ENCODE measurements at places on chromosomes 6 and 20.

DNA sequence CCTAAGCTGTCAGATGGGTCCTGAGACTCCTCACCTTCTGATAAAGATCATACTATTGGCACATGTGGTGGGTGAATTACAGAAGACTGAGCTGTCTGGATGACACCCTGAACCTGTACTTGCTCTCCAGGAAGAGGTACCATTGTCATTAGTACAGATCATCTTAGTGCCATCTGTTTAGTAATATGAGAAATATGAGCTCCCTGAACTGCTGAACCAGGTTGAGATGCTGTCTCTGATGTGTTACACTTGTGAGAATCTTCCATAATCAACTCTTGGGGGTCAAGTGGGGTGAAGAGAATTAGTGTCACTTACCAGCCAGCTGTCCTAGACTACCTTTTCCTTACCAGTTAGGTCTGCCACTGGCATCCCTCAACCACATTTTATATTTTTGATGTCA is 531.0 kb downstream of the EPHA7 start:
- DNase-seq, result no peak

DNA sequence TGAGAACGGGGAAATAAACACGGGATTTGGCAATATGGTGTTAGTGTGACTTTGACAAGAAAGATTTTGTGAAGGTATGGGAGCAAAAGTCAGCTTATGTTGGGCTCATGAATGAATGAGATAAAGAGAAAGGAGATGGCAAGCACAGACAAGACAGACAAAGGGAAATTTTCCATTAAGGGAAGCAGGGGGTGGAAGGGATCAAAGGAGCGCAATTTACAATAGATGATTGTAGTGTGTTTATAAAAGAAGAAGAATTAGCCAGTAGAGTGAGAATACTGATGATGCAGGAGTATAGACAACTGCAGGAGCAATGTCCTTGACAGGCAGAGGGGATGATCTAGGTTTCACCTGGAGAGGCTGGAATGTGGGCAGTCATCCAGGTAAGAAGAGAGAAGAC is 34.1 kb downstream of the RBM24 start:
- no peak for DNase-seq

DNA sequence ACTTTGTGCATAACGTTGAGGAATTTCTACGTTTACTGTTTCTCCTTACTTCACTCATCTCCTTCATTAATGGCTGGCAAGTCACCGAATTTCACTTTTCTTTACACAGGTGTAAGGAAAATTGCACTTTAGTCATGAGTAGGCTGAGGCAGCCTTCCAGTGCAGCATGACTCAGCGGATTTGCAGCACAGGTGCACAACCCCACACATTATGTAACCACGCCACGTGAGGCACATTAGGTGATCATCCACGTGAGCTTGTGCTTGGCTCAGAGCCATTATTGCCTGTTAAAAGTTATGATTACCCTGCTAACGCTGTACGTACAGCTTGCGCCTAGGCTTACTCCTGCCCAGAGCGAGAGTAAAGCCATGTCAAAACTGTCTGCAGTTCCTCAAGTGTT is 158.8 kb downstream of the NKAIN2 start:
- no peak for DNase-seq

GRCh38 chr6:36113703-36114102 is 16.6 kb upstream of the MAPK13 start:
- no peak for DNase-seq

GRCh38 chr6:135018052-135018451 is 36.6 kb downstream of the HBS1L start:
- DNase-seq, result no peak

GRCh38 chr6:157976345-157977175 is 5.1 kb upstream of the SYNJ2 start:
- no peak for DNase-seq

DNA sequence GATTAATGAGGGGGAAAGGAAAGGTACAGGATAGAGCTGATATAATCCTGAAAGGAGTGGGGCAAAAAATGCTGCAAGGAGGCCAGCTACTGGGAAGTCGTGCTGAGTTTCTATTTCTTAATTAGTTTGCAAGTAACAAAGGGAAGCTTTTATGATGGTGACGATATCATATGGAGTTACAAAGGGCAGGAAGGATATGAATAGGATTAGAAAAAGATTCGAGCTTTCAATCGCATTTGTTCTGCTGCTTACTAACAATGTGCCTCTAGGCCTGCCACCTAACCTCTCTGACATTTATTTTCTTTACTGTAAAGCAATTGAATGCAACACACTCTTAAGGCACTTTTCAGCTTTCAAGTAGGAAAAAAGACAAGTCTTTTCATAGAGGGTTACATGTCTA is 219.2 kb downstream of the CLVS2 start:
- DNase-seq, result no peak

- DNase-seq, result no peak
Observed at GRCh38 chr6:13038741-13039190, 289.6 kb downstream of the TBC1D7 start.

GRCh38 chr6:149130090-149130489 is 187.4 kb upstream of the TAB2 start:
- DNase-seq, result no peak

DNA sequence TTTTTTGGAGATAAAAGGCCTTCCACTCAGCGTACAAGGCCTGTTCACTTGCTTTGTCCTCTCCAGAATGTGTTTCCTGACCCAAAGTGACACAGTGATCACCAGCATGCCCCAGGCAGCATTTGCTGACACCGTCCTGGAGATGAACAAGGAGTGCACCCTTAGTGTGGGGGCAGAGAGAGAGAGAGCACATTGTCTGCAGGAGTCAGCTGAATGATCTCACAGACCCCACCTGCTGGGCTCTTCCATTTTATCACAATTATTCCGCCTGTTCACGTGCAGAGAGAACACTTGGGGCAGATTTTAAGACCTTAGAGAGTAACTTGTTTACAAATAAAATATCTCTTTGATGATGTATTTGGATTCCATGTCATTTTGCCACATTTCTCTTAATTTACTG is 22.4 kb upstream of the MAS1L start:
- no peak for DNase-seq

DNA sequence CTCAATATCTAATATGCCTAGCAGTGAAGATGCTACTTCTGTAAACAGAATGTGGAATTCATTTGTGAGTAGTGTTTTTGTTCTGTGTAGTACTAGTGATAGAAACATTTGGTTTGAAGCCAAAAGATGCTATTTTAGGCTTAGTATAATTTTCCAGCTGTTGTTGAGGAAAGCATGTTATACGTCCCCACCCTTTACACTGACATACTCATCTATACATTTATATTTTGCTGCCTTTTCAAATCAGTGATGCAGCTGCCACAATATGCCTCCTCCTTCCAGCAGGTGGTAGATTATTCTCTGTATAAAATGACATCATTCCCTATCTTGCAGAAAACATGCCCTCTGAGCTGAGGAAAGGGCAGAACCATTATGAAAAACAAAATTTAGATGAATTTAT is 1217.6 kb upstream of the GJE1 start:
- no peak for DNase-seq

- no peak for DNase-seq
Observed at GRCh38 chr6:111888928-111889695, 15.9 kb upstream of the FYN start.

DNA sequence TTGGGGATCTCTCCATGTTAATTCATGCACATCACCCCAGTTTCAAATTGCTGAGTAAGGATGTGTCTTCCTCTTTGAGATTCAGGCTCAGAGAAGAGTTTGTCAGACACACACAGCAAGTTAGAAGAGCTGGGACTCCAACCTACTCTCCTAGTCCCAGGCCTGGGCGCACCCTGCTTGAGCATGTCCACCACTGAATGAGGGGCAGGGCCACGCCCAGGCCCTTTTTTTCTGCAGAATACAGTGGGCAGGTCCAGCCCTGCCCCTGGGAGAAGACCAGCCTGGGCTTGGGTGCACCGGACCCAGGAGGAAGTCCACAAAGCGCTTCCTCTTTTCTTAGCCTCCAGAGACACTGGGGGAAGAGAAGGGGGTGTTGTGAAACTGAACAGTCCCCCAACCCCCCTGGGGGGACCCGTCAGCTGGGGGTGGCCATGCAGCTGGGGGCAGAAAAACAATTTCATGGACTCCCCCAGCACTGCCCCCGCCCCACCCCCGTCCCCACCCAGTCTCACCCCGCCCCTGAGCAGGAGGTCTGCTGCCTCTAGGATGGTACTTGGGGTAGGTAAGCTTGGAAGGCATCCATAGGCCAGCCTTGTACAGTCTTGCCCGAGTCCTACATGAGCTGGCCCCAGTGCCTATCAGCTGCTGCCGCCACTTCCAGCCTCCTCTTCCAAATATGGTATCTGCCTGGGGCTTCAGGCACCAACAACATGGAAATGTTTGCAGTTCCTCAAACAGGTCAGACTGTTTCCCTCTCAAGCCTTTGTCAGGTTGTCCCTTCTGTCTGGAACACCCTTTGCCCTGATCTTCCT is 11.7 kb upstream of the HCK start:
- no peak for DNase-seq

DNA sequence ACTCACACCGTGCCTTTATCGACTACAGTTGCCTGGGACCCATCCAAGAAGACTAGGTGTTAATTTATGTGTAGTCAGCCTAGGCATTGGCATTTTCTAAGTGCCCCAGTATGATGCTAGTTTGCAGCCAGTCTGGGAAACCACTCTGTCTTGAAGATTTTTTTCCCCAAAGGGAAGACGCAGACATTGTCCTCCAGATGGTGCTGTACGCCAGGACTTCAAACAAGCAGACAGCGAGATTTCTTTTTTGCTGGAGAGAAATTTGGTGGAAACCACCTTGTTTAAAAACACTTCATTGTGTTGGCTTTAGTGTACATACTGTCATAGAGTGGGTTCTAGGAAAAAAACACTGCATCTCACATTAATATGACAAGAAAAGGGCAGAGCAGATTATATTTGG is 30.0 kb downstream of the ALDH5A1 start:
- DNase-seq, result no peak

DNA sequence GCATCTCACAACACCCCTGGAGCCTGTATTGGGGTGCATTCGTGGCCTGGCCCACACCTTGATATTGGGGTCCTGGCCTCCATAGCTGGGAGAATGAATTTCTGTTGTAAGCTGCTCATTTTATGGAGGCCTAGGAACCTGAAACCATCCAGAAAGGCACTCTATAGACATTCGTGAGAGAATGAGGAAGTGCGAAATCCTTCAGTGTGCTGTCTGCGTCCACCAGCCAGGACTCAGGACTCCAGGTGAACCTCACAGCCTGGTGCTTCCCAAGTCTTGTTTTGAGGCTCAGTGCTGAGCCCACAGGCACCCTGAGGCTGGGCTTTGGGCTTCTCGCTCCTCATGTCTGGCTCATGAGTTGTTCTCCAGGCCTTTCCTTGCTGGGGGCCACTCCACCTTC is 11.9 kb upstream of the RBBP8NL start:
- no peak for DNase-seq

DNA sequence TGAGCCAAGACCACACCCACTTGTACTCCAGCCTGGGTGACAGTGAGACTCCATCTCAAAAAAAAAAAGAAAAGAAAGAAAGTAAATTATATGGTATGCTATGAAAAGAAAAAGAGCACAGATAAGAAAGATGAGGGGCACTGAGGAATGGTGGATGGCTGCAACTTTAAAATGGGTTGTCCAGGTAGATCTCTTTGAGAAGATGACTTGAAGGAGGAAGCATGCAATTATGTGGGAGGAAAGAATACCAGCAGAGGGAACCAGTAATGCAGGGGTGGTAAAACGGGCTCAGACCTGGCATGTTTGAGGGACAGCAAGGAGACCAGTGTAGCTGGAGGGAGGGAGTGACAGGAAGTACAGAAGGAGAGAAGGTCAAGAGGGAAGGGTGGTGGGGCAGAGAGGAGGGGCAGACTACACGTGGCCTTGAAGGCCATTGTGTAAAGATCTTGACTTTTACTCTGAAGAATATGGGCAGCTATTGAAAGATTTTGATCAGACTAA is 22.3 kb downstream of the LINC00237 start:
- DNase-seq, result no peak

- no peak for DNase-seq
Observed at GRCh38 chr6:73042892-73043291, 182.4 kb downstream of the KHDC1L start.

GRCh38 chr6:53523511-53524454 is 21.1 kb downstream of the GCLC start:
- no peak for DNase-seq

GRCh38 chr20:842547-842940 is 9.0 kb downstream of the FAM110A start:
- no peak for DNase-seq

- DNase-seq, result no peak
Observed at GRCh38 chr6:165040440-165040839, 269.0 kb downstream of the C6orf118 start.

GRCh38 chr6:50819466-50819903 is 814 bp downstream of the TFAP2B start:
- DNase-seq, result no peak

DNA sequence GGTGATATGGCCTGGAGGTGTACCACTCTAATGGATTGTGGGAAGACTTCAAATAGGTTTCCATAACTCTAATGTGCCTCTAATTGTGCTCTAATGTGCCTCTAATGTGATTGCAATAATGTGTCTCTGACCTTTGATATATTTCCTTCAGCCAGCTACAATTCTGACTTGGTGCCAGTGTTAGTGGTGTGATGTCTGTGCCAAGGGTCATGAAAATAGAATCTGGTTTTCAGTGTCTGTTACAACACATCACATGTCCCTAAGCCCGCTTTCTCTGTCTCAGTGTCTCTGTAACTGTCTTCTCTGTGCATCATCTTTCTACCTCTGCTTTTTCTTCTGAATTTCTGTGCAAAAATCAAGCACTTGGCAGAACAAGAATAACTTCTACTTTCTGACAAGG is 77.2 kb upstream of the ECI2 start:
- no peak for DNase-seq

- DNase-seq, result no peak
Observed at GRCh38 chr20:35468671-35469334, 13.4 kb downstream of the CEP250 start.

DNA sequence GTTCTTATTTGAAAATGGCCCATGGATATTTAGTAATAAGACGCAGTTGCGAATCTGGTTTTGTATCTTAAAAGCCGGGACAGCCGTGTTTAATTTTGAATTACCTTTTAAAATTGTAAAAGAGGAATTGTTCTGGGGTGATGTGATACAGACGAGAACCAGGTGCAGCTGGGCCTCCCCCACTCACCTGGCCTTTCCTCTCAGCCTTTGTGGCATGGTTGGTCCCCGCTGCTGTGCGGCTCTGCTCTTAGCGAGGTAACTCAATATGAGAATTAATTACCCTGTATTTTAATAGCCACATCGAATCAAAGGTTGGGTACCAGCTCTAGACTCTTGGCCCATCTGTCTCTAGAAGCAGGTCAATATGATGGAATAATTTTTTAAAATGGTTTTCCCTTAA is 56.5 kb upstream of the DACT2 start:
- no peak for DNase-seq
